ENCODE measurements at places on chromosomes 11 and 22.

DNA sequence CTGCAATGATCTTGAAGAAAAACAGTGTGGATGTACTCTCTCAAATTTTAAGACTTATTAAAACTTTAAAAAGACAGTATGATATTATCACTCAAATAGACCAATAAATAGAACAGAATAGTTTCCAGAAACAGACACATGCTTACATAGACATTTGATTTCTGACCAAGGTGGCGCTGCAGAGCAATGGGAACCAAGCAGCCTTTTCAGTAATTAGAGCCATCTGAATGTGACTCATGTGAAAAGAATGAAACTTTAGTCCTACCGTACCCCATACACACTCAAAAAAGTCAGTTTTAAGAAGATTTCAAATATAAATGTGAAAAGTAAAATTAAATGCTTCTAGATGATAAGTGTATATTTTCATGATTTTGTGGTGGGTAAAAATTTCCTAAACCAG is 74.2 kb upstream of the MS4A8 start:
- DNase-seq: no peak

- no peak for DNase-seq
Observed at GRCh38 chr11:10878408-10879214, 20.8 kb upstream of the ZBED5 start.

GRCh38 chr11:69918231-69918937 is 99.2 kb upstream of the FGF3 start:
- DNase-seq: no peak

GRCh38 chr11:279966-280705 is 1.9 kb downstream of the NLRP6 start:
- no peak for DNase-seq

DNA sequence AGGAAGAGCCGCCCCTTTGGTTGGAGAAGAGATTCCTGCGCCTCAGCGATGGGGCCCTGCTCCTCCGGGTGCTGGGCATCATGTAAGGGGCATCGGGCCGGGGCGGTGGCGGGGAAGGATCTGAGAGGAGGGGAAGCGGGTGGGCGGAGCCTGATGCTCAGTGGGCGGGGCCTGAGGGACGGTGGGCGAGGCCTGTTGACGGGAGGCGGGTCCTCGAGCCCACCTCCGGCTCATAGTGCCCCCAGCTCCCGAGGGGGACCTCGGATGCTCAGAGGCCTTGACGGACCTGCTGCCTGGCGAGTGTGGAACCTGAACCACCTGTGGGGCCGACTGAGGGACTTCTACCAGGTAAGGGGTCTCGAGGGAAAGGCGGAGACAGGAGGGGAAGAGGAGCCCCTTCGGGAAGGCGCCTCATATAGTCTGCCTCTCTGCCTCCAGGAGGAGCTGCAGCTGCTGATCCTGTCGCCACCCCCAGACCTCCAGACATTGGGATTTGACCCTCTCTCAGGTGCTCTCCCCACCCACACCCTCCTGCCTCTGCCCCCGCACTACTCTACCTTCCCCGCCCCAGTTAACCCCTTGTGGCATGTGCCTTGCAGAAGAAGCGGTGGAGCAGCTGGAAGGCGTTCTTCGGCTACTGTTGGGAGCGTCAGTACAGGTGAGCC is 799 bp downstream of the CCDC88B start:
- peak; percentile 66 for DNase-seq

GRCh38 chr11:72265951-72266350 is 22.0 kb upstream of the PHOX2A start:
- no peak for DNase-seq

DNA sequence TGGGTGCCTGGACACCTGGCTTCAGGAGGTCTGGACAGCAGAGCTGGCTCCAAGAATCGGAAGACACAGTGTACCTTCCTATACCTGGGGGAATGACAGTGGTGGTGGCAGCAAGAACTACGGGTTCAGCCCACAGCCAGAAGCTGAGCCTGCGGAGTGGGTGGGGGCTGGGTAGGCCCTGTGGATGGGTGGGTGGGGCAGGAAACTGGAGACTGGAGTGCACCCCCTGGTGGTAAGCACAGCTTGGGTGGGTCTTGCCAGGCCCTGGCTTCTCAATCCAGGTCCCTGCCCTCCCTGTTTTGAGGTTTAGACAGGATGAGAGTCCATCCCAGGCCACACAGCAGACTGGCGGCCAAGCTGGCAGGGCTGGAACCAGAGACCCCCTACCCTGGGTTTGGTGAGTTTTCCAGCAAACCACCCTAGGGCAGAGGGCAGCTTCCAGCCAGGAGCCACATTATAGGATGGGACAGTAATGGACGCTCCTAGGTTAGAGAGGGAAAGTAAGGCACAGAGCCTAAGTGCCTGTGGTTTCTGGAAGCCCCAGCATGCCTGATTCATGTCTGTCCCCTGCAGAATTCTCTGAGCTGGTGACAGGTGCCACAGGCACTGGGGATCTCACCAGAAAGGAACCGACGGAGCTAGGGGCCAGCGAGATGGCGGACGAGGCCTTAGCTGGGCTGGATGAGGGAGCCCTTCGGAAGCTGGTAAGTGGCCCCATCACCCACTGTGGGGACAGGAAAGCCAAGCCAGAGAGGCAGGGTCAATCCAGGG is 1.7 kb downstream of the SMTN start:
- peak; percentile 32 for DNase-seq

DNA sequence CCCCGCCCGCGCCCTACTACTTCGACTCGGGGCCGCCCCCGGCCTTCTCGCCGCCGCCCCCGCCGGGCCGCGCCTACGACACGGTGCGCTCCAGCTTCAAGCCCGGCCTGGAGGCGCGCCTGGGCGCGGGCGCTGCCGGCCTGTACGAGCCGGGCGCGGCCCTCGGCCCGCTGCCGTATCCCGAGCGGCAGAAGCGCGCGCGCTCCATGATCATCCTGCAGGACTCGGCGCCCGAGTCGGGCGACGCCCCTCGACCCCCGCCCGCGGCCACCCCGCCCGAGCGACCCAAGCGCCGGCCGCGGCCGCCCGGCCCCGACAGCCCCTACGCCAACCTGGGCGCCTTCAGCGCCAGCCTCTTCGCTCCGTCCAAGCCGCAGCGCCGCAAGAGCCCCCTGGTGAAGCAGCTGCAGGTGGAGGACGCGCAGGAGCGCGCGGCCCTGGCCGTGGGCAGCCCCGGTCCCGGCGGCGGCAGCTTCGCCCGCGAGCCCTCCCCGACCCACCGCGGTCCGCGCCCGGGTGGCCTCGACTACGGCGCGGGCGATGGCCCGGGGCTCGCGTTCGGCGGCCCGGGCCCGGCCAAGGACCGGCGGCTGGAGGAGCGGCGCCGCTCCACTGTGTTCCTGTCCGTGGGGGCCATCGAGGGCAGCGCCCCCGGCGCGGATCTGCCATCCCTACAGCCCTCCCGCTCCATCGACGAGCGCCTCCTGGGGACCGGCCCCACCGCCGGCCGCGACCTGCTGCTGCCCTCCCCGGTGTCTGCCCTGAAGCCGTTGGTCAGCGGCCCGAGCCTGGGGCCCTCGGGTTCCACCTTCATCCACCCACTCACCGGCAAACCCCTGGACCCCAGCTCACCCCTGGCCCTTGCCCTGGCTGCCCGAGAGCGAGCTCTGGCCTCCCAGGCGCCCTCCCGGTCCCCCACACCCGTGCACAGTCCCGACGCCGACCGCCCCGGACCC is 17.4 kb upstream of the ACR start:
- no peak for DNase-seq

GRCh38 chr11:66659763-66660162 is 17.9 kb downstream of the RBM4B start:
- DNase-seq: no peak

DNA sequence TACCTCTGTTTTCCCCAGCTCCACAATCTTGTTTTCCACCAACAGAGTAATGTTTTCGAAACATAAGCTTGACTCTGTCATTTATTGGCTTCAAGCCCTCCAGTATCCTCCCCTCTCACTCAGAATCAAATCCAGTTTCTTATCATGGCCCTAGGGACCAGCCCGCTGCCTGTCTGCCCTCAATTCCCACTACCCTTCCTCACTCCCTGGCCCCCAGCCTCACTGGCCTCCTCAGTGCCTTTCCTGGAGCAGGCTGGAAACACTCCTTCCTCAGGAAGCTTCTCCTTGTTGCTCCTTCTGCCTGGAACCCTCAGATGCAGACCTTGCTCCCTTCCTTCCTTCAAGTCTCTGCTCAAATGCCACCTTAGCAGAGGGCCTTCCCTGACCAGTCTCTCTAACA is 3.9 kb downstream of the POLD4 start:
- DNase-seq: no peak

GRCh38 chr22:29581799-29582198 is 886 bp upstream of the NIPSNAP1 start:
- no peak for DNase-seq

- DNase-seq: no peak
Observed at GRCh38 chr11:63785823-63786222, 17.2 kb upstream of the ZFTA start.

- no peak for DNase-seq
Observed at GRCh38 chr11:11558396-11558795, 63.4 kb downstream of the GALNT18 start.

DNA sequence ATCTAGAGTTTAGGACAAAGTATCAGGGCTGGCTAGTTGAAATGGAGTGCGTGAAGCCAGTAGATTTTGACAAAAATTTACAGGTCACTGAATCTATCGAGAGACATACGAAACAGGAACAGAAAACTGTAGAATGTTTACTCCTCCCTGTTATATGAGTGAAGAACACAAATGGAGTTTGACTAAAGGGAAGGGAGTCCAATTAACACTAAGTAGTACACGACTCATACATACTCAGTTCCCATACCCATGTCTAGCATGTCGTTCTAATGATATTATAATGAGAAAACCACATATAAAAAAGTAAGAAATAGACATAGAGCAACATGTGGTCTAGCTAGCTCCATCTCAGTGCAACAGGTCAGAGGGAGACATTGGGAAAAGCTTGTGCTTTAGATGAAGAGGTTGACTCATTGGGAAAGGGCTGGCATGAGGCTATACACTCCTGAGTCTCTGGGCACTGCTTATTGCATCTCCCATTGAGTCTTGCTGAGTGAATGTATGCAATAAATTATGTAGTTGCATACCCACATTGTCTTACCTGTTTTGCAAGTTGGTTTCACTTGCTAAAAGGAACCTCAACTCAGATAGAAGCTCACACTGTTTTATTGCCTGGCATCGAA is 43.5 kb downstream of the CD44 start:
- DNase-seq: no peak

DNA sequence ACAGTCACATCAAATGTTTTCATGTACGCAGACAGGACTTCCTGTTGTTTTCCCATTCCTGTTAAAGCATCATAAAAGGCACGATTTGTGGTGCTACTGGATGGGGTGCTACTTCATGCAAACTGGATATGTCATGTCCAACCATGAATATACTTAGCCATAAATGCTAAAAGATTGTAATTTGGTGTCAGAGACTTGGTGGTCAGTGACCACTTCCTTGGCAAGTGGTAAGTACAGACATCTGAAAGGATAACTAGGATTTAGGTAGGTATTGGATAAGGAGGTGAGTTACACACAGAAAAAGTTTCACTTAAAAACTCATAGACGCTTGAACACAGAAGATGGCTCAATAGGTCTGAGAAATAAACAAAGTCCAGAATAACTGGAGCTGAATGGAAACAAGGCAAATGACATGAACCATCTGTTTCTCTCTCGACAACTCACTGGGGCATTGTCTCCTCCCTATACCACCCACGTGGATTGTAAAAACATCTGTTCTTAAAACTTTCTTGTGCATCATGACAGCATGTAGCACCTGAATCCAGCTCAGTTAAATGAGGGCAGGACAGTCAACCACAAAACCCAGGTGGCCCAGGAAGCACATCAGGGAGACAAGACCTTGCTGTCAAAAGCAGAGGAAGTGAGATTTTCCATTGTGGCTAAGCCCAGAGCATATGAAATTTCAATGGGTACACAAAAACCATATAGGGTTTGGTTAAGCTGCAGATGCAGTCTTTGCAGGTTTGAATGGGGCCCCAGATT is 22.1 kb upstream of the IGLL5 start:
- DNase-seq: no peak

- no peak for DNase-seq
Observed at GRCh38 chr22:39979048-39979447, 15.7 kb upstream of the FAM83F start.

GRCh38 chr11:65571940-65572339 is 398 bp upstream of the FAM89B start:
- no peak for DNase-seq

DNA sequence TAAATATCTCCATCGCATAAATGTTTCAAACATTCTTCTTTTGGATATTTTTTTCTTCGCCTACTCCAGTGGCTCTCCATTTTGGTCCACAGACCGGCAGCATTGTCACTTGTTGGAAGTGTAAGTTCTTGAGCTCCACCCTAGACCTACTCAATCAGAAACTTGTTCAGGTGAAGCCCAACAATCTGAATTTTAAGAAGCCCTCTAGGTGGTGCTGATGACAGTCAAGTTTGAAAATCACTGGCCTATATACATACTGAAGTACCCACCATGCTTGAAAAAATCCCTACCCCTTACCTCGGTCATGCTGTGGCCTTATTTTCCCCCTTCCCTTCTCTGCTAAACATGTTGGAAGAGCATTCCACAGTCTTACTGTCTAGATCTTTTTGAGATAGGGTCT is 10.2 kb upstream of the ACAT1 start:
- DNase-seq: no peak

GRCh38 chr11:72807792-72808191 is 6.4 kb upstream of the ATG16L2 start:
- DNase-seq: no peak

DNA sequence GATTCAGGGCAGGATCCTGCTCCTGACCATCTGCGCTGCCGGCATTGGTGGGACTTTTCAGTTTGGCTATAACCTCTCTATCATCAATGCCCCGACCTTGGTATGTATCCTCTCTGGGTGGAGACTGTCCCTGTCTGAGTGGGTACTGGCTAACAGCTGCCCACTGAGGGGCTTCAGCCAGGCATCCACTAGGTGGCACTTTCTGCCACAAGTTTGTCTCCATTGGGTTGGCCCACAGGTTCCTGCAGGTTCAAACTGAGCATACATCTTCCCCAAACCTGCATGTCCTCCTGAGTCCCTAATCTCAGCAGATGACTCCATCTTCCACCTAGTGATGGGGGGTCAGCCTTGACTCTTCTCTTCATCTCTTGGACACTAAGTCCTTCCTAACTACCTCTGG is 4.4 kb downstream of the SLC2A11 start:
- no peak for DNase-seq

DNA sequence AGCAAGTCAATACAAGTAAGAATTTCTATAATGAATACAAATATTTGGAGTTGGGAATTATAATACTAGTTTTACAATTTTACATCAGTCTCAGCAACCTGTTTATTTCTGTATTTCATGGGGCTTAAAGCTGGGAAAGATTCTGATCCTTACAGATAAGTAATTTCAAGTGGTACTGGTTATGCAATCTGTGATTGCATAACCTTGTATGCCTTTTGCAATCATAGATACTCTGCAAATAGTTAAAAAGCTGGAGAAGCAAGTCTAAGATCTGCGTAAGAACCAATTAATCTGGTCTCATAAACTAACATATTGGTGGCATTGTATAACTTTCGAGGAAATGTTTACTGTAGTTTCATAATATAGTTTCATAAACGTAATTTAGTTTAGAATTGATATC is 198.3 kb upstream of the PGR start:
- DNase-seq: no peak
